ENCODE measurements at places on chromosomes 12 and 14.

DNA sequence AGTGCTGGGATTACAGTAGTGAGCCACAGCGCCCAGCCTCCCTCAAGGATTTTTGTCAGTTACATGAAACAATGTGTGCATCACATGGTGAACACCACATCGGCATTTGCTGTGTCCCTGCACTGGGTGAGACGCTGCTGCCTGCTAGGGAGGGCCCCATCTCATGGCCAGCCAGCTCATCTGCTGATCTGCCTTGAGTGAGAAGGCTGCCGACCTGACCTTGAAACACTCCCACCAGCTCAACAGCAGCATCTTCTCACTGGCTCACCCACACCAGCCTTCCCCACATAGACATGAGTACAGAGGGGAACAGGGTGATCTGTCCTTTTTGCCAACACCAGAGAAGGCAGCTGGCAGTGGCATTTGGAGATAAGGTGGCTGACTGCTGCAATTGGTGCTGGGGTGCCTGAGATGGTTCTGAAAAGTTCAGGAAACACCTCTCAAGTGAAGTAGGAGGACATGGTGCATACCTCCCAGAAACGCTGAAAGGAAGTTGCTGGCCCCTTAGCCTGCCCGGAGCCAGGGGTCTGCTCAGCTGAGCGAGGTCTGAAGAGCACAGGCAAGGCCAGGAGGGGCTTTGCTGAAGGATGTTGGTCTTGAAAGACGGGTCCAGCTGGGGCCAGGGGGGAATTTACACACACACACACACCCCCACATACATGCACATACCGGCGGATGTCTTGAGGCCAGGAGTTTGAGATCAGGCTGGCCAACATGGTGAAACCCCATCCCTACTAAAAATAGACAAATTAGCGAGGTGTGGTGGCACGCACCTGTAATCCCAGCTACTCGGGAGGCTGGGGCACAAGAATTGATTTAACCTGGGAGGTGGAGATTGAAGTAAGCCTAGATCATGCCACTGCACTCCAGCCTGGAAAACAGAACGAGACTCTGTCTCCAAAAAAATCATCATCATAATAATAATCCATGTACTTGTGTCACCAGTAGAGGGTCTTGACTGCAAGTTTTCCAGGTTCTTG lies 14.3 kb upstream of the PPP1R13B start:
- no peak for DNase-seq

- DNase-seq: peak; percentile 55
Measured at GRCh38 chr12:12714276-12715021, 2.7 kb upstream of the CDKN1B start.

DNA sequence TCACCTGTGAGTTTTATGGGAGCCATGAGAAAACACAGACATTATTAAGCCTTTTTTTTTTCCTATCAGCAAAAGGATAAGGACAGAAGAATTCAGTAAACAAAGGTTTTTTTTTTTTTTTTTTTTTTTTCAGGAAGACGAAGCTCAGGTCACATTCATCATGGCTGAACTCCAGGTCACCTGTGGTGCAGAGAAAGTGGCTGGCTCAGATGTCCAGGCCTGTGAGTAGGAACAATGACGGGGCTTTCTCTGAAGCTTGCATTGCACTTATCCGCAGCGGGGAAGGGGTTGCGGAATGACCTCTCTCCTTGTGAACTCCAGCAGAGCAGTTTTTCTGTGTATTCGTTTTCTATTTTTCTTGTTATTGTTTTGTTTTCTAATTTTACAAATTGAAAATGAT lies 759.6 kb upstream of the TMEM132C start:
- DNase-seq: no peak

GRCh38 chr12:128829861-128830504 lies 6.2 kb upstream of the SLC15A4 start:
- DNase-seq: no peak

DNA sequence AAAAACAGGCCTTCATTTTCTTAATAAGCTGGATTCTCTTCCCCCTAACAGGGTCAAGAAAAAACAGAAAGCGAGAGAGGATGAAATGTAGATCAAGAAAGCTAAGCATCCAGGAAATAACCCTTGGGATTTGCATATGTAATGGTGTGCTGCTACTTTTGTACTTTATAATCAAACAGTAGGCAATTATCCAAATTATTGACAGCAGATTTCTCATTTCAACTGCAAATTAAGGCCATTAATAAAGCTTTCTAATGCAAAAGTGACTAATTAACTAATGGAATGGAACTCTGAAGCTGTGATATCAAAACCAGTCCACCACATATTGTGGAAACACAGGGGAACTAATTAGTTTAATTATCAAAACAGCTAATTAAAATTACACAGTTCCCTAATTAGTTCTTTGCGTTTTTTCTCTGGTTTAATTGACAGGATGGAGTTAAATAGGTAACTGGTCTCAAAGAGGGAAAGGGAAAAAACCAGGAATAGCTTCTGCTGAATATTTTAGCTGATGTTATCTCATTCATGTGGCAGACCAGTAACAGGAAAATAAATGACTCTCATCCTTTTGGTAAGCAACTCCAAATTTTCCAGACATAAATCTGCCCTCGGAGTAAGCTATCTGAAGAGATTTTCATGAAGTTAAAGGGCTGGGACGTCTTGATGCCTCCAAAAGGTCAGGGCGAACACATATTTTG lies 182.7 kb upstream of the LMO3 start:
- no peak for DNase-seq

- no peak for DNase-seq
Measured at GRCh38 chr12:107415834-107416233, 269.8 kb upstream of the PWP1 start.

- DNase-seq: no peak
Measured at GRCh38 chr14:46985529-46986380, 334.2 kb upstream of the RPL10L start.

- peak; percentile 1 for DNase-seq
Measured at GRCh38 chr12:11228296-11228879, 41.1 kb downstream of the PRB3 start.

DNA sequence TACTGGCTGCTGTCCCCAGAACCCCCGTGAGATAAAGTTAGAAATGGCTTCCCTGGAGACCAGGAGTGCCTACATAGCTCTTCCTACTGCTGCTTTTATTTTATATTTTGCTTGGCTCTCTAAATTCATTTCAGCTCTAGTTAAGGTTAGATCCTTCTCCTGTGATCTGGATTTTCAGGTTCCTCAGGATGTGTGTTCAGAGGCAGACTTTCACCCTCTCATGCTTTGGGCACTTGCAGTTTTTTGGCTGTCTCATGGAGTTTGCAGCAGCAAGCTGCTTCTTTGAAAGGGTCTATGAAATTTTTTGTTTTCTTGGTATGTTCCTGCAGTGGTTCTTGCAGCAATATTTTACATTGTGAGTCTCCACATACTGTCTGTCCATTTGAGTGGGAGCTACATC lies 93.3 kb downstream of the ATP23 start:
- DNase-seq: no peak

DNA sequence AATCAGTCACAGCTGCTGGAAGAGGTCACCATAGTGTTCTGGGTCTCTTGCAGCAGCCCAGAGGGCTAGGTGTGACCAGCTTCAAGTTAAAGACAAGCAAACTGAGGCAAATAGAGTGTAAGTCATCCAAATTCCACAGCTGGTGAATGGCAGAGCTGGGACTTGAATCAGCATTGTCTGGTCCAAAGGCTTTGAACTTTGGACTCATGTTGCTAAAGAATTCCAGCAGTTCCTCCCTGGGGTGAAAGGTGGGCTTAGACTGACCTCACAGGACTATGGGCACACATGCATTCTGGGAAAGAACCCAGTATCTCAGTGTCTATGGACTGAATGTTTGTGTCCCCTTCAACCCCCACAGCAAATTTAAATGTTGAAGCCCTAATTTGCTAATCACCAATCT lies 54.8 kb downstream of the TUNAR start:
- DNase-seq: no peak

DNA sequence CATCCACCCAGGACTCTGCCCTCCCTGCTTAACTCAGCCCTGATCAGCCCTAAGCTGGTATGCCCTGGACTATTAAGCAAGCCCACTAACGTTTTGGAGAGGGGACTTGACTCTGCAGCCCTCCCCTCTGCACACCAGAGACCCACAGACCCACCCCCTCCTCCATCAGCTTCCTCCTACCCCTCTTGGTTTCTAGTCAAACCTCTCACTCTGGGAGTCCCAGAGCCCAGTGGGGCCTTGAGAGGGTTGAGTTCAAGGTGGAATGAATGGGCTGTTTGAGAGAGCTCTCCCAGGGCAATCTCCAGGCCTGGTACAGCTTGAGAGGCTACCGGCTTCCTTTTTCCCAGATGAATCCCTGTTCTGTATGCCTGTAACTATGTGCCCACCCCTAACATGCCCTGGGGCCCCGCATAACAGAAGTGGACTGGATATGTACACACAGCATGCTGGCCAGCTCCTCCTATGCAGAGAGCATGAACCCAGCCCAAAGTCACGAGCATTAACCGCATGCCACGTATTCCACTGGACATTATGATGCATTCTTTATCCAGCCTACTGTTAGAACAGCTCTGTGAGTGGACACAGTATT lies 43.6 kb downstream of the IRF2BPL start:
- no peak for DNase-seq

DNA sequence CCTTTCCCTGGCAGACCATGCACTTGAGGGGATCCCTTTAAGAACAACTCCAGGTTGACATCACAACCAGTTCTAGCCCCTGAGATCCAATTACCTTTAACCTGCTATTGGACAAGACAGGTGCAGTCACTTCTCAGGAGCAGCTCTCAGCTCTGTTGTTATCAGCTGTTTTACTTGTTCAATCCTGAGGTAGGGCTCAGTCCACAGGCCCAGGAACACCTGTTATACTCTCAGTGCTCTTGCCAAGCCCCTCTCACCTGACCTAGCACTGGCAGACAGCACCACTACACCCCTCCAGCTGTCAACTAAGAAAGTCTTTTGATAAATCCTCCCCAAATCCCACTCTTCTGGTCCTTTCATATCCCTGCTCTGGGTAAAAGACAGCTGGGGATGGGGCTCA lies 163.9 kb upstream of the TMTC2 start:
- no peak for DNase-seq

GRCh38 chr14:33647385-33647786 lies 303.5 kb downstream of the EGLN3 start:
- DNase-seq: no peak

DNA sequence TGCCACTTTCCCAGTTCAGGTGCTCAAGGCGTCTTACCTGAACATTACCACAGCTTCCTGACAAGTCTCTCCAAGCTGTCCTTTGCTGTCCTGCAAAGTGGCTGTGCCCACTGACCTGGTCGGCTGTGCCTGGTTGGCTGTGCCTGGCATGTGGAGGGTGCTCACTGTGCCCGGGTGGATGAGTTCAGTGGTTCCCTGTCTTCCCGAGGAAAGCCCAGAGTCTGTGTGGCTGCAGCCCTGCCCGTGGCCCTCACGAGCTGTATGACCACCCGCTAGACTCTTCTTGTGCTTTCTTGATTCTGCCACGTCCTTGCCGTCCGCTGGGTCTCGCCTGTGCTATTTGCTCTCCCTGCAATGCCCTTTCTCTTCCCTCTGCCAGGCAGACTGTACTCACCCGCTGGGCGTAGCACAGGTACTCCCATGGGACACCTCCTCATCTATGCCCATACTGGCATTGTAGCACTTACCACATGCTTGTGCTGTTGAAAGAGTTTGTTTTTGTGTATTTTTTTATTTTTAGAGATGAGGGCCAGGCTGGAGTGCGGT lies 95.9 kb downstream of the TSPAN9 start:
- DNase-seq: no peak

GRCh38 chr12:122336015-122336946 lies 70.0 kb upstream of the VPS33A start:
- peak; percentile 49 for DNase-seq

DNA sequence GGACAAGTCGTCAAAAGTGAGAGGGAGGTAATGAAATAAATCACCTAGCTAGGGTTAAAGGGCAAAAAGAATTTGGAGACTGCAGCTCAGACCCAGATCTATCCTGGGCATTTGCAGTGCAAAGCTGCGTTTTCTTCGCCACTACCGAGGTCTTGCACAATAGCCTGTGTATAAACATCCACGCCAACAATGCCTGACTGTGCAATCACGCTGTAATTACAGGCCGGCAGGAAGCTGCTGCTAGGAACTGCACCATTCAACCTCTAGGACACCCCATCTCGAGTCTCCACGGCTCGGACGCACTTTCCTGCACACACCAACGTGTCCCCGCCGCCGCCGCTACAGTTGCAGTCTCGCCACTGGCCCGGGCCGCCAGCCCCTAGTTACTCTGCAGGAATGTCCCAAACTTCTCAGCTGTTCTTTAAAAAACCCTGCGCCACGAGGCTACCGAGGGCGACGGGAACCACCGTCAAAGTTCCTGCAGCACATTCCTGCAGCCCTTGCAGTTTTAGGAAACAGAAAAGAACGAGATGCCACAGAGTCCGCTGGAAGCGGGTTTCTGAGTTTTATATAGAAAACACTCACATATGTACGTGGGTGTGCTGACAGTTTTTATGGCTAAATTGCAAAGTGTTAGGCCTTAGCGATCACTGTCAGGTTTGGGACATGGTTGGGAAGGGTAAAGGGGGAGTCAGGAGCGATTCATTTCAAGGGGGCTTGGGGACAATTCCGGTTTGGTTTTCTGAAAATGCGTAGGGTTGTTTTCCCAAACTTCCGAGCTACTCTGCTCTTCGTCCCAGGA lies 65.6 kb upstream of the PTGR2 start:
- DNase-seq: peak; percentile 62

- DNase-seq: no peak
Measured at GRCh38 chr14:90605430-90605829, 208.6 kb downstream of the CALM1 start.

DNA sequence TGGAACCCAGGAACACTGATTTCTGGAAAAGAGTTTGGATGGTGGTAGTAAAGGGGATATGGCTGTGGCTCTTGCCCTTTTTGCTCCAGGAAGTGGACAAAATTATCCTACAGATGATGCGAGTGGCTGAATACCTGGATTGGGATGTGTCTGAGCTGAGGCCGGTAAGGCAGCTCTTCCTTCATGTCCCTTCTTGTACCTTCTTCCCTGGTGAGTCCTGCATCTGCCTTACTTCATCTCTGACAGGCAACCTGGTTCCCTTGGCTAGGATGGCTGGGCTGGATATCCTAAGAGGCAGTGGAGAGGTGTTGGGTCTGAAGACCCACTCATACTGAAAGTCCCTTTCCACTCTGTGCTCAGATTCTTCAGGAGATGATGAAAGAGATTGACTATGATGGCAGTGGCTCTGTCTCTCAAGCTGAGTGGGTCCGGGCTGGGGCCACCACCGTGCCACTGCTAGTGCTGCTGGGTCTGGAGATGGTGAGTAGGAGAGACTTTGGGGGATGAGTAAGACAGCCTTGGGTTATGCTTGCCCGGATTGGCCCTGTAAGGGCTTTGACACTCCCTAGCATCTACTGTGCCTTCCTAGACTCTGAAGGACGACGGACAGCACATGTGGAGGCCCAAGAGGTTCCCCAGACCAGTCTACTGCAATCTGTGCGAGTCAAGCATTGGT lies 8.0 kb downstream of the DGKA start:
- no peak for DNase-seq

DNA sequence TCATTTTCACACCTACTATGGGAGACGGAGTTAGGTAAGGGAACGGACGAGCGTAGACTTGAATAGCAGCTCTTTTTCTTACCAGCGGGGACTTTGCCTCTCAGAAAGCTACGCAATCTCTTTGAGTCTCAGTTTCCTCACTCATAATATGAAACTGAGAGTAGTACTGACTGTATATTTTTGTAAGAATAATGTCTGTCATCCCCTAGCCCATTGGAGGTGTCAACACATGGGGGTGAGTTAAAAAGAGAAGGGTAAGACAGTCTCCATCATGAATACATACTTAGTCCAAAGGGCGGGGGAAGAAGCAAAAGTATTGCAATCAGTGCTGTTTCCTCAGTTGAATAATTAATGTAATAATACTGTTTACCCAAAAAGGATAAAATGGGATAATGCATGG lies 592.2 kb downstream of the NRXN3 start:
- no peak for DNase-seq
